ENCODE measurements at places on chromosomes 3 and 15.
A peak's percentile ranks its signal among the peaks of the same experiment; 100 is the strongest.

DNA sequence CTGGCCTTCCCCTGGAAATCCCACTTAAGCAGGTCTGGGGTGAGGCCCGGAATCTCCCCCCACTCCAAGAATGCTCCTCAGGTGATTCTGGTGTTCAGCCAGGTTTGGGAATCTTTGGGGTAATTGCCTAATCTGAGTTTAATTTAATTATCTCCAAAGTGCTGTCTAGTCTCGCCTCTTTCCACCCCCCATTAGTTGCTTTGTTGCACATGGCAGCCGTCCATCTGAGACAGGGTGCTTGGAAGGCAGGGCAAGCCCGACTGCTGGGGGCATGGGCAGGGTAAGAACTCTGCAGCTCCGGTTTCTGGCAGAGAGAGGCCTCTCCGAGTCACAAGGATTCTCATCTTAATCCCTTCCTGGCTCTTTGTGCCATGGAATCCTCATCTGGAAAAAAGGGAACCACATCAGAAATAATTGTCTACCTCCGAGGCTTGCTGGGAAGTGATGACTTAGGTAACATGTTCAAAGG is 15.0 kb downstream of the IL17RD start:
- no peak for DNase-seq

- no peak for DNase-seq
These were observed 51.8 kb downstream of the ATP2B2 start for GRCh38 chr3:10453431-10454163.

- no peak for DNase-seq
These were observed 68.9 kb downstream of the EPHB1 start for GRCh38 chr3:134863915-134864314.

- DNase-seq = no peak
These were observed 289.1 kb upstream of the MCTP2 start for GRCh38 chr15:93942269-93942694.

GRCh38 chr3:47473391-47473790 is 2.4 kb downstream of the SCAP start:
- no peak for DNase-seq

DNA sequence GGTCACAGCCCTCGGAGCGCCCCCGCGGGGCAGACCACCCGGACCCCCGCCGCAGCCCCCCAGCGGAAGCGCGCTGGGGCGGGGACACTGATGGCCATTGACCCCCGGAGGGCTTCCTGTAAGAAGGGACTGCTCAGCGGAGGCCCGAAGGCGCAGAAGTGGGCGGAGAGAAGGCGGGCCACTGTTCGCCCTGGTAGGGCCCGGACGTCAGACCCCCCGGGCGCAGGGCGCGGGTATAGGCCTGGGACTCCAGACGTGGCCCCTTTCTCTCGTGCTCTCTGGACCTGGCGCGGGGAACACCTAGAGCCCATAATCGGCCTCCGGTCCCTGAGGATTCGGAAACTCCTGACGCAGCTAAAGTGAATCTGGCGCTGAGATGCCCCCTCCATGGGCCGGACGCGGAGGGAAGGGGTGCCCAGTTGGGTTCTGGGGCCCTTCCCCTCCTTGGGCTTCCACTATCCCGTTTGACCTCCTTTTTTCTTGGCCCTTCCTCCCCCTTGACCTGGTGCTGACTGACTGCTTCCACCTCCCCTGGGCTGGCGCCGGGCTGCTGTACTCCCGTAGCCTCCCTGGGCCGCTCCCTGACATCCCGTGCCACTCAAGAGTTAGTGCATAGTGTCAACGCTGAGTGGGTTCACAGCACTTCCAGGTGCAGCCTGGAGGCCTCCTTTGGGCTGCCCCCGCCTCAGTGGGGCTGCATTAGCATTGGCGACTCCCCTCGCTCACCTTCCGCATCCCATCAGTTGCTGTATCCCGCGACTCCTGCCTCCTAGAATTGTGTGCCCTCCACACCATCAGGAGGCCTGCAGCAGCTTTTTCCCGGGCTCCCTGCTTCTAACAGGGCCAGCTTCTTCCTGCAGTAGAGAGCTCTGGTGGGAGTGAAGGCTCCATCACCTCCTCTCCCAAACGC is 694 bp downstream of the ABTB1 start:
- peak; percentile 27 for DNase-seq

- DNase-seq = no peak
These were observed 26.3 kb upstream of the CCDC39 start for GRCh38 chr3:180705619-180706018.

DNA sequence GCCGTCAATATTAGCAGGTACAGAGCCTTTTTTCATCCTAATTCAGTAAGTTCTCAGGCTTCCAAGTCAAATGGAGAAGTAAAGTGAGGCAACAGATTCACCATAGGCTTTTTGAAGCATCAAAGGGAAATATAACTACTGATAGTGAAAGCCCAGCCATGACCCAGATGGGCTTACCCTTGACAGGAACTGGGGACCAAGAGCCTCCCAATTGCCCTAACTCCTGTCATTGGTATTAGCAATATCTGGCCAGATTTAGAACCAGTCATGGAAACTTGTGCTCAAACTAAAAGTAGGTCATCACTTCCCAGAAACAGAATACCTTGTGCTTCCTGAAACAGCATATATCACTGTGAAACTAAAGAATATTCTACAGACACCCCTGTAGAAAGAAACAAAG is 33.0 kb downstream of the NME9 start:
- DNase-seq = no peak

Data from stimulated activated CD4-positive, alpha-beta T cell treated with anti-CD3 and anti-CD28 coated beads, TNF-alpha, amount 100 ng/mL, for 1 hour (primary cell).